ENCODE measurements at places on chromosomes 7 and 10. TPM values are rescaled to one million over a fixed set of nuclear protein-coding genes. Genes with fewer than 3 reads are reported as not detected.

The C10orf62 gene
- total RNA-seq: not detected

The KCNIP2 gene
- total RNA-seq: 4.1 TPM

The KIF20B gene
- 23.4 TPM for total RNA-seq

The FXYD4 gene
- total RNA-seq: not detected

The ANXA8 gene
- 0.31 TPM for total RNA-seq

The ZNF37A gene
- 9.1 TPM for total RNA-seq

The PTF1A gene
- not detected for total RNA-seq

The TMEM130 gene
- 0.21 TPM for total RNA-seq

The PITX3 gene
- total RNA-seq: not detected

The WNT16 gene
- total RNA-seq: 0.21 TPM

The FAM107B gene
- 267 TPM for total RNA-seq

The ASB10 gene
- not detected for total RNA-seq

The COL13A1 gene
- total RNA-seq: 0.52 TPM

The TMEM139 gene
- 0.10 TPM for total RNA-seq

The PAOX gene
- 1.9 TPM for total RNA-seq

The CNTNAP2 gene
- 1.0 TPM for total RNA-seq

The CTTNBP2 gene
- total RNA-seq: 0.10 TPM

The ANKRD61 gene
- not detected for total RNA-seq

The LHPP gene
- 20.4 TPM for total RNA-seq

The METTL27 gene
- total RNA-seq: not detected

The POLR2J3 gene
- 115 TPM for total RNA-seq

The LLCFC1 gene
- not detected for total RNA-seq

The WEE2 gene
- total RNA-seq: 0.31 TPM

The MSS51 gene
- 0.73 TPM for total RNA-seq

The ERVW-1 gene
- total RNA-seq: not detected

The BCCIP gene
- total RNA-seq: 30.6 TPM

The ZNF853 gene
- 3.8 TPM for total RNA-seq

The FAM25G gene
- total RNA-seq: not detected

The ADRA2A gene
- total RNA-seq: 0.21 TPM

The NUDT1 gene
- total RNA-seq: 10.5 TPM

The AHR gene
- 490 TPM for total RNA-seq
